ENCODE measurements at places on chromosomes 7 and 10. TPM values are rescaled to one million over a fixed set of nuclear protein-coding genes. Genes with fewer than 3 reads are reported as not detected.

Gene DHTKD1
- total RNA-seq = 41.7 TPM

Gene DEPP1
- 40.9 TPM for total RNA-seq

Gene BMPER
- 10.6 TPM for total RNA-seq

Gene MSS51
- total RNA-seq = 3.6 TPM

Gene CHAT
- total RNA-seq = 1.8 TPM

Gene AVPI1
- total RNA-seq = 14.2 TPM

Gene SEMA3D
- 53.6 TPM for total RNA-seq

Gene BLNK
- total RNA-seq = 3.8 TPM

Gene OPN4
- total RNA-seq = not detected
